Activated CD4-positive, CD25-positive, alpha-beta regulatory T cell (primary cell): ENCODE measurements at places on chromosomes 11 and 22.

- no peak for DNase-seq
Observed at GRCh38 chr11:19368726-19369375, 128.1 kb upstream of the E2F8 start.

GRCh38 chr11:86091566-86091965 lies 22.7 kb upstream of the PICALM start:
- no peak for DNase-seq

DNA sequence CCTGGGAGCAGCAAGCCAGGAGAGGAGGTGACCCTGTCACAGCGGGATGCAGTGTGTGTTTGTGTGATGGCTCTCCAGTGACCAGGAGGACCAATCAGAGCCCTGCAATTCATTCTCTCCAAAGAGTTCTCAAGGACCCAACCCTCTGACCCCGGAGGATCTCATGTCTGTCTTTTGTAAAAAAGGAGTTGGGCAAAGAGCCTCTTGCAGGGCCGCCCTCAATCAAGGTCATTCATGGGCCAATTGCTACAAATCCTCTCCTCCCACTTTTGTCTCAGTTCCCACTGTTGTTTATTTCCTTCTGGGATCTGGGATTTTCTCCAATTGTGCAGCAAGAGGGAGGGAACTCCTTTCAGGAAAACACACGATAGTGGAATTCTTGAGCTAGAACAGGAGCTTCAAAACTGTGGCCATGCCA lies 4.0 kb downstream of the TECTA start:
- no peak for DNase-seq

DNA sequence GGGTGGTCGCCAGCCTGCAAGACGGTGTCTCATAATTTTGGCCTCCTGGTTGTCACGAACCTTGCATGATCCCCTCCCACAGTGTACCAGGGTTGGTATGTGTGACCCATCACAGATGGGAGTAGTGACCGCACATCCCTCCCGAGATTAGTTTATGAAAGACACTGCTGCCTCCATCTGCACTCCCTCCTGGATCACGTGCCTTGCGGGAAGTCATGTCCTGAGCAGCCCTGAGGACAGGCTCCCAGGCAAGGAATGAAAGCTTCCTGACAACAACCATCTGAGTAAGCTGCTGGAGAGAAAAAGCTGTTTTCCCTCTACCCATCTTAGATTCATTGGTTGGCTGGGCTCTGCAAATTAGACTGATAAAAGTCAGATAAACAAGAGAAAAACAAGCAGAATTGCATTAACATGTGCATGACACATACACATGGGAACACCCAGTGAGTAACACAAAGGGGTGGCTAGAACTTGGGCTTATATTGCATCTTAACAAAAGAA lies 14.4 kb upstream of the PAMR1 start:
- no peak for DNase-seq

- DNase-seq: no peak
Observed at GRCh38 chr11:69348414-69349235, 54.7 kb downstream of the MYEOV start.

- no peak for DNase-seq
Observed at GRCh38 chr11:65425971-65426838, 3.6 kb downstream of the NEAT1 start.

DNA sequence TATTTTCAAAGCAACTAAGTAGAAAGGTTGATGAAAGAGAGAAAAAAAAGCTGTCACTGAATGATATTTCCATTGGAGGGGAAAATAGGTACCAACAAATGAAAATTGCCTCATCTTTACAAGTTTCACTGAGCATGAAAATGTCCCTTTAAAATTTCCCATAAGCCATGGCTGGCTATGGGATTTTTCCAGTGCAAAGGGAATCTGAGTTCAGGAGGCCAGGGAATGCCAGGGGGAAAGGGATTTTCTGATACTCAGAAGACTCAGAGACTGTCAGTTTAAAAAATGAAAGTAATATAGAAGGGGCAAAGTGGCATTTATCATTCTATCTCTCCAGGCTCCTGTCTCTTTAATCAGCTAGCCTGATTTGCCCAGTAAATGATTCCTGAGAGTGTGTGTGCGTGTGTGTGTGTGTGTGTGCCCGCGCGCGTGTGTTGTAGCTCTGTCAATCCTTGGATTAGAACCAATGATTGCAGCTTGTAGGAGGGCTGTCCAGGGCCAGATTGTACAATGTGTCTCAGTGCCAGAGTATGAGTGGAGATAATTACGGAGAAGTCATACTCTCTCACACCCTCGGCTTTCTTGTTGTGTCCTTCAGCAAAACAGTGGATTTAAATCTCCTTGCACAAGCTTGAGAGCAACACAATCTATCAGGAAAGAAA lies at the start of gene NTM:
Gene NTM, plus strand, starts transcription at position 526 of the 662 bp plus-strand sequence.
- DNase-seq: no peak

- no peak for DNase-seq
Observed at GRCh38 chr22:34760276-34761008, 305.5 kb upstream of the ISX start.

GRCh38 chr11:128925250-128925600 lies 17.4 kb downstream of the TP53AIP1 start:
- no peak for DNase-seq

DNA sequence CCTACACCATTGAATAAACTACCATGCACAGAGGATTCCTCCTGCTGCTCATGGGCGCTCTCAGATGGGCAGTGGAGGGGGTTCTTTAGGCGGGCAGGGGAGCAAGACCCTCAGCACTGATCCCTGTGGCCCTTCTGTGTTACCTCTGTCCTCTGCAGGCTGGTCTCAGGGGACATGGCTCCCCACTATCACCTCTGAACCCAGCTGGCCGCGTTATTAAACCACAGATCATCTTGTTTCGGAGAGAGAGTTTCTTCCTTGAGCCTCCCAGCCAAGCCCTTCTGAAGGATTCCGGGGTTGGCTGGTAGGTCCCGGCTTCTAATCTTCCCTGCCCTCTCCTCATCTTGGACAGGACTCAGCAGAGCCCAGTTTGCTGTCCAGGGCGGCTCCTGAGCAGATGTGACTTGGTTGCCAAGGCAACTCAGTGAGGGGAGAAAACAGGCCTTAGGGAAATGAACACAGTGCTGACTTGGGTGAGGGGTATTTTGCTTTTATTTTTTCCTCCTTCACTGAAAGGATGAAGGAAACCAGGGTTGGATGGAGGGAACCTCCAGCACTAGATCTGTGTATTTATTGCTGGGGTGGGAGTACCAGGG lies 13.3 kb downstream of the APOL3 start:
- no peak for DNase-seq

DNA sequence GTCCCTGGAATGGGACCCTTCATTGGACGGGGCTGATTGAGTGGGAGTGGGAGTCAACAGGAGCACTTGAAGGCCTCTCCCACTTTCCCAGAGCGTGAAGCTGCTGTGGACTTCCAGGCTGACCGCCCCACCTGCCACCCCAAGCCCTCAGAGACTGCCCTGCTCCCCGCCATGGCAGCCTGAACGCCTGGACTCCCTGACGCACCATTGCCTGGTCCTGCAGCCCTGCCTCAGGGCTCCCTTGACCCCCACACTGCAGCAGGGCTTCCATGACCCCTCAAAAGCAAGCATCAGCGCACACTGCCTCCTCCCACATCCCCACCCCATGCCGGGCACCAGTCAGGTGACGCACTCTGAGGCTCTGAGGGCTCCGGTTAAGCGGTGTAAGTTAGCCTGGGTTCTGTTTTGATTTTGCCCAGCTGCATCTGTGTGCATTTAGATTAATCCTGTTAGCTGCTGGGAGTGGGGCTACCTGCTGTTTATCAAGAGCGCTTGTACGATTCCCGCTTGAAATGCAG lies 39.4 kb downstream of the TRIM29 start:
- DNase-seq: no peak

DNA sequence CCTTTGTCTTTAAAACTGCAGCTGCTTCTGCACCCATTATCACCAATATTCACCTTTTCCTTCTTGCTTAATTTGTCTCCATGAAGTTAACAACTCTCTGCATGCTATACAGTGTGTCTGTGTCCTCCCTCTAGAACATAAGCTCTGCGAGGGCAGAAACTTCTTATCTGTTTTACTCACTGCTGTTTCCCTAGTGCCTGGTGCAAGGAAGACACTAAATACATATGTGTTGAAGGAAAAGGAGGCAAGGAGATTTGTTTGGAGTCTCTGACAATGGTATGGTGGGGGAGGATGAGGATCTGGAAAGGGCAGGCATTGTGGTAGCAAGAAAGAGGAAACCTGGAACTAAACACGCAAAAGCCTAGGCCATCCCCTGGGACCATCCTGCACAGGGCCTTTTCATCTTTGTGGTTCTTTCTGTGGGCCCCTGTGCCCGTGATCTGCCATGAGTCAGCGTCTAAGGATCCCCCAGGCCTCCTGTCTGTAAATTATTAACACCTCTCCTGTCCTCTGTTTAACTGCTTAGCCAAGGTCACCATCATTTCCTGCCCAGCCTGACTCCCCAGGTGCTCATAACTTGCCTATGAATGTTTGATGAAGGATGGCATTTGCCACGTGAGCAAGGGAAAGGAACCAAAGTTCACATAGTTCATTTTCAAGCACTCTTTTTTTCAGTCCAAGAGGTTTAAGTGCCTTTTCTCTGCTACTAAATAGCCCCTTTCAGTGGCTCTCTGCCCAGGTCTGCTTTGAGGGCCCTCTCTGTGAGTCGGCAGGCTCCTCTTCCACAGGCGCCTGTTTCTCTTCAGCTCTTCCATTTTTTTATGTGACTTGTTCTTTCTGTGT lies 131.1 kb downstream of the RASSF10 start:
- DNase-seq: no peak

GRCh38 chr11:69613594-69613993 lies 27.4 kb upstream of the CCND1 start:
- DNase-seq: no peak

DNA sequence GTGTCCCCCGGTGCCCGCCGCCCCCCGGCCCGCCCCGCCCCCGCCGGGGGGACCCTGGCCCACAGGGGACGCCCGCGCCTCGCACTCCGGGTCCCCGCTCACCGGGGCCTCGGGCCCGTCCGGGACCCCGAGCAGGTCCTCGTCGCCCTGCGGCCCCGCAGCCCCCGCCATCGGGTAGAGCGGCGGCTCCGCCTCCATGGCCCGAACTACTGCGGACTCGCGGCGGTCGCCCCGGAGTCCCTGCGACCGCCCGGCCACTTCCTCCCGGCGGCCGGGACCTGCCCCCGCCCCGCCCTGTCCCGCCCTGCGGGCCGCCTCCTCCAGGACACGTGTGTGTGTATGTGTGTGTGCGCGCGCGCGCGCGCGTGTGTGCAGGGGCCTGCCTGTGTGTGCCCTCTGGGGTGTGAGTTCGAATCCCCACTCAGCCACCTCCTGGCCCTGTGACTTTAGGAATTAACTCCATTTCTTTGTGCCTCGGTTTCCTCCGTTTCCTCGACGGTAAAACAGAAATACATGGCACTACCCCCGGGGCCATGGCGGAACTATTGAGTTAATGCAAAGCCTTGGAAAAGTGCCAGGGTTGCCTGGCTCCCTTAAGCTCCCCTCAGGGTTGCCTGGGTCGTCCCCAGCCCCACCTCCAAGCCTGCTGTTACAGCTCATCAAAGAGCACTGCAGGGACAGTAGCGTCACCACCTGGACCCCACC lies at the start of gene UNC93B1:
Gene UNC93B1, minus strand, starts transcription at position 252 of the 705 bp plus-strand sequence. Its CDS starts 54 bp downstream, at position 198.
- peak; percentile 67 for DNase-seq

- no peak for DNase-seq
Observed at GRCh38 chr11:11827272-11827671, 14.5 kb upstream of the USP47 start.
